Sigmoid colon (tissue), 7 donors: ENCODE measurements at places on chromosomes 2 and 18. TPM values are rescaled to one million over a fixed set of nuclear protein-coding genes. Genes with fewer than 3 reads are reported as not detected.

- DNase-seq: no peak
These were observed 140.7 kb downstream of the ACOXL start for GRCh38 chr2:110873056-110873502.

GATA6 gene
- total RNA-seq: 3.5 TPM

- DNase-seq: no peak
These were observed 88.8 kb downstream of the STK39 start for GRCh38 chr2:168158586-168158985.

GRCh38 chr18:29156531-29156930 lies 979.6 kb upstream of the CDH2 start:
- DNase-seq: no peak
